Activated naive CD4-positive, alpha-beta T cell (primary cell): ENCODE measurements at places on chromosomes 2 and 18.

GRCh38 chr18:77657651-77658298 is 408.1 kb downstream of the GALR1 start:
- no peak for DNase-seq

DNA sequence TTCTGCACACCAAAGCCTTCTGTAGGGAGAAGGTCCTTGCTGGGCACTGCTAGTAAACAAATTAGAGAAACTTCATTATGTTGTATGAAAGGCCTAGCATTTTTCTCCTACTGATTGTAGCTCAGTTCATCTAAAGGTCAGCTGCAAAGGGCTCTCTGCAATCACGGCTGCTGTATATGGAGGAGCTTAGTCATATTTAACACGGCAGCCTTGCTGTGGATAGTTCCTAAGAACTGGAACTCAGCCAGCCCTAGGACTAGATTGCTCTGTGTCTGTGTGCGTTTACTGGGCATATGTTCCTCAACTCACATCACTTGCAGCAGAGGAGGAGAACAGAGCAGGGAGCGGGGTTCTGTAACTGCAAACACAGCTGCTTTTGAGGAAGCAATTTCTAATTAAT is 1103.9 kb upstream of the KLHL29 start:
- no peak for DNase-seq

- no peak for DNase-seq
Measured at GRCh38 chr2:53646788-53647187, 120.8 kb upstream of the CHAC2 start.

- DNase-seq = no peak
Measured at GRCh38 chr2:174535757-174536703, 49.2 kb upstream of the GPR155 start.

DNA sequence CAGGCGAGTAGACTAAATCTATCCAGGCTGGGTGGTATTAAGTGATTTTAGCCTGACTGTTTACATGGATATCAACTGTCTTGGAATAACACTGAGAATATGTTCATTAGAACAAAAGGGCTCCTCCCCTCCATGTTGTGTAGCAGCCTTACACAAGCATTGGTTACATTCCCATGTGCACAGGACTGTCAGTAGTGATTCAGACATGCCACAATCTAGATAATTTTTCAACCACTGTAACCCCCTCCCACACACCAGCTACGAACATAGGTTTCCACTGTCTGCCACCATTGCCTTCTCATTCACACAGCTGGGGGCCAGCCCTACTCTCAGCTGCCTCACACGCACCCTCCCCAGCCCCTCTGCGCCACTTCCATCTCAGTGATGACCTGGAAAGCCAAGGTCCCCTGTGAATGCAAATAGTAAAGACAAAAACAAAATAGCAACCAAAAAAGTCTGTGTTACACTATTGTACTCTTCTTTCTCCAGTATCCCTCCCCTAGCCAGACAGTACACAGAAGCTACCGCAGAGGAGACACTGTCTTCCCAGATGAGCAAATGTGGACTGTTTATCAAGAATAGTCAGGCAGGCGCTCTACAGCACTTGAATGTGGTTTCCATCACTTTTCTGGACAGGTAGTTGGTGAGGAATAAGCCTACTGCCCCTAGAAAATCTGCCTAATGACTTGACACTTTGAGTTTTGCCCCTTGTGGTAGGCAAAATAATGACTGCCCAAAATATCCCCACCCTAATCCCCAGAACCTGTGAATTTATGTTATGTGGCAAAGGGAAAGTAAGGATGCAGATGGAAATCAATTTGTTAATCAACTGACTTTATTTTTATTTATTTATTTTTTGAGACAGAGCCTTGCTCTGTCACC is 27.9 kb upstream of the TYMS start:
- no peak for DNase-seq

DNA sequence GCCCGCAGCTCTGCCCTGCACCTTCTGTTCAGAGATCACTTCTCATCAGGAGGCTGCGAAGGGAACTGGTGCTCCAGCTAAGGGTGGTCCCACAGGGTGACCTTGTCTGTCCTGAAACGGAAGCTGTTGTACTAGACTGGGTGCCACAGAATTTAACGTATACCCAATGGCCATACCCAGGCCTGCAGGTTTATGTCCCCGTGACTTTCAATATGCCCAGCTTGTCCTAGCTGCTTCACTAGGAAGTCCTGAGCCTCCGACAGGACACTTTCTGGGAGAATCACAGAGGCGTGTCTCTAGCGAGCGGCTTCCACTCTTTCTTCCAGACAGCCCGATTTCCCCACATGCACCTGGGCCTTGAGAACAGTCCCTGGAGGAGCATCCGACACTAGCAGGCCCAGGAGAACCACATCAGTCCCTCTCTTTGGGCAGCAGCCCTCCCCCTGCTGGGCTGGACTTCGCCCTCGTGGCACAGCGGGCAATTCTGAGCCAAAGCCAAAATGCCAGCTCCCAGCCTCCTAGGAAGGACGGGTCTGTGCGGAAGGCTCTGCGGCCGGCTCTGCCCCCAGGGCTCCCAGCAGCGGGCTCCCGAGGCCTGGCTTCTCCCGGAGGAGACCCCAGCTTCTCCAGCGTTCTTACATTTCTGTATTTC is 91.9 kb upstream of the OTOS start:
- DNase-seq = no peak

DNA sequence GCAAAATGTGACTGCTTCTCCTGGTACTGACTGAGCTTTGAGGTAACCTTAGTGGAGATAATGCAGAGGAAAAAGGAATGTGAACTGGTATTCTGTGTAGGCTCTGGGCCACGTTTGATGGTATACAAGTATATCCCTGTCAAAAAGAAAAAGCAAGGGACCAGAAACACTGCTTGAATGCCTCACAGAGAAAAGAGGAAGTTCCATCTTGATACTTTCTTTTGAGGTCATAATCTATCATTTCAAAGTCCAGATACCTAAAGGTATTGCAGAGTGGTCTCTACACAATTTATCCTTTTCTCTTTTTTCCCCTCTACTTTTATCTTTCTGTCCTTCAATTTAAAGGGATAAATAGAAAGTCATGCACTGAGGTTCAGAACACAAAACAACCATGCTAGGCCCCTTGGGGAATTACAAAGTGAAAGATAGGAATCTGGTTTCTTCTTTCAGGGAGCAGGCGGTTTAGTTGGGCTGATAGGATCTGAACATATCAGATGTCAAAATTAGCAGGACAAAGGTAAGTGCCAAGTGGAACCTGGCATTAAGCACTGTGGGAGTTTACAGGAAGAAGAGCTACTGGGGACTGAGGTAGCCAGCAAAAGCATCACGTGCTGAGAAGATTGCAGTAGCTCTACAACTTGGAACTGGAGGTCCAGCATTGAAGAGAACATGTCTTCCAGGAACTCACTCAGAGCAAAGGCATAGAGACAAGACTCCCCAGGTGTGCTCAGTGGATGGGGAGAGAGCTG is 121.2 kb downstream of the LYPD6 start:
- DNase-seq = no peak

DNA sequence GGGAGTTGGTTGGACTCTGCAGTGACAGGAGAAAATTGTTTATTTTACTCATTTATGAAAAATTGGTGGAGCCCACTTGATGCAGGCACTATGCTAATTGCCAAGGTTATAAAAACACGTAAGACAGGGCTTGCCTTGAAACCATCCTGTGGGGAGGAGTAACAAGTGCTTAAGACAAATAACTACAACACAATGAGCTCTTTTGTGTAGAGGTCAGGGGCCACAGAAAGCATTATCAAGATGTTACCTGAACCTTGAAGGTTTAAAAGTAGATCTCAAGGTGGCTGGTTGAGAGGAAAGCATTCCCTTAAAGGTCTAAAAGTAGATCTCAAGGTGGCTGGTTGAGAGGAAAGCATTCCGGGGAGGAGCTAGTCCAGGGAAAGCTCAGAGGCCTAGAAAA is 381.8 kb upstream of the POU3F3 start:
- DNase-seq = no peak

DNA sequence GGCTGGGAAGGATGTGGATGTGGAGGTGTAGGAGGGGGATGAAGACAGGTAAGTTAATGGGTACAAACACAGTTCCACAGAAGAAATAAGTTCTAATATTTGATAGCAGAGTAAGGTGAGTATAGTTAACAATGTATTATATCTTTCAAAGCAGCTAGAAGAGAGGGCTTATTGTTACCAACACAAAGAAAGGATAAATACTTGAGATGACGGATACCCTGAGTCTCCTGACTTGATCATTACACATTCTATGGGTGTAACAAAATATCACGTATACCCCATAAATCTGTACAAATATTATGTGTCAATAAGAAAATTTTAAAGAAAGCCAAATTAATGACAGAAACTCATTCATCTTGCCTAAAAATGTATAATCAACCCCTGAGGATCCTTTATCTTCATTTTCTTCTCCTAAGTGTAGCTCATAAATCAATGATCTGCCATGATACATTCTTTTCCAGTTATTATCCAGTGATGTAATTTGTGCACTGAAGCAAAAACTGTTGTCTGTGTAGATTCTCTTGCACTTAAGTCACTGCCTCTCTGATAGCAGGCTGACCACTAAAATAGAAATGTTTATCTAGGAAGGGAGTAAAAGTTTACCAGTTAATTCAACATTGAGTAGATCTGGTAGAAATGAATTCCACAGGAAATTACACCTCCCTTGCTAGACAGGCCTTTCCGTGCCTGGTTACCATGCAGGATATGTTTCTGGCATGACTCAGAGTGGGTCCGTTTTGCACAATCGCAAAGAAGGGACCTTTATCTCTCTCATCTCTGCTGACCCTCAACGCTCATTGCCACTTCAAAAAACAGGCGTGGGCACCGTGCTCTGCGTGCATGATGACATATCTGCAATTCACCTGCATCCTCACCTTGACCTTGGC is 249.7 kb upstream of the NCKAP5 start:
- no peak for DNase-seq

- DNase-seq = no peak
Measured at GRCh38 chr18:5455674-5456073, 88.1 kb downstream of the EPB41L3 start.

DNA sequence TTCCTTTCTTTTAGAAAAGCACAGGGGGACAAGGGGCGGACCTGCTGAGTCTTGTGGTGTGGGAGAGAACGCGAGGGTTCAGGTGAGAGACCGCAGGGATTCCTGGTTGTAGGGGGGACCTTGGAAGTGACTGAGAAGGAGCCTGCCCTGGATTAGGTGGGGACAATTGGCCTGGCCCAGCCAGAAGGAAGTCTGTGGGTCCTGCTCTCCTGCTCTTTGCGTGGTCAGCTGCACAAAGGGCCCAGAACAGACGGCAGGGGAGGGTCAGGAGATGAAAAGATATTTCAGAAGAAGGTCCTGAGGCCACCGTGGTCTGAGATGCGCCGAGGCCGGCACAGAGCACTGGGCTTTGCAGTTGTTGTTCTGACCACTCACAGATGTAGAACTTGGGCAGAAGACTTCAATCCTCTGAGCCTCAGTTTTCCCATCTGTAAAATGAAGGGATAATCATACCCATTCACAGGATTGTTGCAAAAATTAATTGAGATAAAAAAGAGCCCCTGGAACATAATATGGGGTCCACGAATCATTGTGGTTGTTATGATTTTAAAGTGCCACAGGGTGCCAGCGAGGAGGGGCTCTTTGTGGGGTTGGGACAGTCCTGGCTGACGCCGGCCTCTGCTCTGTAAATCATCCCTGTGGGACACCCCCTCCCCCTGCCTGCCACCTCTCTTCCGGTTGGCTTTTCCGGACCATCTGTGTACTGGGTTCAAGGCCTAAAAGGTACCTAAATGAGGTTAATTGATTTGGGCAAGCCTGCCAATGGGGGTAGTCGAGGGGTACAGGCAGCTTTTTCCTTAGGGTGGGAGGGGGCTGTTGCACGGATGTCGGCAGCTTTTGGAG is 1.8 kb downstream of the LPIN1 start:
- no peak for DNase-seq

DNA sequence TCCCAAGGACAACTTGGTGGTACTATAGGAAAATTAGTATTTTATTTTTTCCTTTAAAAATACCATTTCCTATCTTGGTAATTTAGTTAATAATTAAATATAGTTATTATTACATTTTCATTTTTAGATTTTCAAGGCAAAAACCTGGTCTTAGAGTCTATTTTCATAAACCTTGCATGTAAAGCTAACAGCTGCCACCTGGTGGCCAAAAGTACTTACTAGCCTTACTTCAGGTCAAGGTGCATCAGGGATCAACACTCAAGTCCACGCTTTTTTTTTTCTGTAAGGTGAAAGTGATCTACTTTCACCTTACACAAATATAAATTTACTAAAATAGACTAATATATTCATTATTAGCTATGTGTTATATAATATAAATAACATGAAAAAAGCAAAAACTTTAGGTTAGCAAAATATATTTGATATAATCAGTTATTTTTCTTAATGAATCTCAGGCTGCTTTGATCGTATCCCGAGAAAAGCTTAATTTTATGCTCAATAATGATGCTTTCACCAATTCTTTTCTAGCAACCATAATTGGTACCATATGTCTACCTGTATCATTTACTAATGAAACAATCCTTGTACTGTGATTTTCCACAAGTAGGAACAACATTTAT is 62.5 kb downstream of the RELCH start:
- peak; percentile 36 for DNase-seq

DNA sequence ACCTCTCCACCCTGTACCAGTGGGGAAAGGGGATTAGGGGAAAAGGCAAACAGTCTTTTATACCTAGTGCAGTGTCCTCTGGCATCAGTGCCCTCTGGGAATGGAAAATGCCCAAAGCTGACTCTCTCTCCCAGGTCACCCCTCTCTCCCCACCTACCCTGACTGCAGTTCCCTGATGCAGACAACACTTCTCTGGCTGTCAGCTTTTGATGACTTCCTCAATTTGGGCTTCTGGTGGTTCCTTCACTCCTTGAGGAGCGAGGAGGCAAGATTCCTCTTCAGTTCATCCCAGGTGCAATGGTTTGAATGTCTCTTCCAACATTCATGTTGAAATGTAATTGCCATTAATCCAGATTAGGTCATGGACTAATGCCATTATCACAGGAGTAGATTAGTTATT is 19.7 kb upstream of the PPM1B start:
- no peak for DNase-seq

DNA sequence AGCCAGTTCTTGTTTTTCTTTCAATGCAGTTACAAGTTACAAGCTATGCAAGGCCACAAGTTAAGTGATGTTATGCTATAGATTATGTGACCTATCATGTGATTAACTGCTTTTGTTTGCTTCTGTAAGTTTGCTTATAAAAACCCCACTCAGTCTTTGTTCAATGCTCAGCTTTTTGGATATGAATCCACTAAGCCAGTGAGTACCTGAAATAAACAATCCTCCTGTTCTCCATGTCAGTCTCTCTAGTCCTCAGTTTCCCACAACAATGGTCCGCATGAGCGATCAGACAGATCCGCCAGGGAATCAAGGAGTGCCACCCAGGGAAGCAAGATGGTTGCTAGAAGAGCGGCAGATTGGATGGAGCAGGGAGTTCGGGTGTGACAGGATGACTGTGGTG is 30.7 kb upstream of the ZNF236 start:
- DNase-seq = no peak

DNA sequence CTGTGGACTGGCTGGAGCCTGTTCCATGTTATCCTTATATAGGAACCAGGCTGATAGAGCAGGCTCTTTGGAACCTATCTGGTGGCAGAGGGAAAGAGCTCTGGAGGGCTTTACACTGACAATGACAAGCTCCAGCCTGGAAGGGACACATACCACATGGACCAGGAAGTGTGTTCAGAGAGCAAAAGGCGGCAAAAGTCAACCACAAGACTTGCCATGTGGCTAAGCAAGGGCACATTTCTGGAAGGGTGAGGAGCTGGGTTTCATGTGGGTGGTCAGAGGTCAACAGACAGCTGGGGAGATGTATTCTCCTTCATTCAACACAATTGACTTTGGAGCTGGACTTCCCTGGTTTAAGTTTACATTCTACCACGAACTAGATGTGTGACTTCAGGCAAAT is 325.2 kb downstream of the DYSF start:
- DNase-seq = no peak

GRCh38 chr2:108285616-108286015 is 3.1 kb upstream of the SULT1C2 start:
- DNase-seq = no peak
